Stimulated activated CD8-positive, alpha-beta memory T cell treated with anti-CD3 and anti-CD28 coated beads, Interleukin-7, amount 100 ng/mL, for 48 hours (primary cell): ENCODE measurements at places on chromosomes 16 and 17.

DNA sequence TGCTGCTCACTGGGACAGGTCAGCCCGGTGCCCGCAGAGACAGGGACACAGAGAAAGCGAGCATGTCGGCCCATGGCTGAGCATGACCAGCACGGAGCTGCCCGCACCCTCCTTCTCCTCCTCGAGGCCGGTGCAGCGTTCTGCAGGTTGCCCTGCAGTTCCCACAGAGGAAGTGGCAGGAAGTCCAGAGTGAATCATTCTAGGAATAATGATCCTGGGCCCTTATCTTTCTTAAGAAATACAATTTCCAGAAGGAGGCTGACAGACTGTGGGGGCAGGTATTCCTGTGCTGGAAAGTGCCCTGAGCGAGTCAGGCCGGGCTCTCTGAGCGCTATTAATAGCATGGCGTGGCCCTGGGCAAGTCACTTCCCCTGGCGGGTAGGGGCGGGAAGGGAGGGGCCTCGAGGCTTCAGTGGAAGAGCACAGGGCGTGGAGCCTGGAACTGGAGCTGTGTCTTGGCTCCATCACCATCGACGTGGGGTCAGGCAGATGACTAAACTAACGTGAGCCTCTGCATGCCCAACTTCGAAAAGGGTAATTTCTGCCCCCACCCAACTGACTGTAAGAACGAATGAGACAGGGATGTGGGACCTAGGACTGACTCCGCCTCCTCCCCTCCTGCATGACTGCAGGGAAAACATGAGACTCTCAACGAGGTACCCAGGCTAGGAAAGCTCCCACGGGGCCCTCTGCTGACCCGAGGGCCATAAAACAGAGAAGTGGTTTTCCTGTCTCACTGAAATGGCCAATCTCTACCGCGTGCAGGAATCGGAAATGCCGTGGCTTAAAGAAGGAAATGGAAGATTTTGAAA is 9.8 kb downstream of the TMEM204 start:
- DNase-seq: peak; percentile 79

- DNase-seq: no peak
Observed at GRCh38 chr17:9330611-9331271, 244.9 kb downstream of the STX8 start.

DNA sequence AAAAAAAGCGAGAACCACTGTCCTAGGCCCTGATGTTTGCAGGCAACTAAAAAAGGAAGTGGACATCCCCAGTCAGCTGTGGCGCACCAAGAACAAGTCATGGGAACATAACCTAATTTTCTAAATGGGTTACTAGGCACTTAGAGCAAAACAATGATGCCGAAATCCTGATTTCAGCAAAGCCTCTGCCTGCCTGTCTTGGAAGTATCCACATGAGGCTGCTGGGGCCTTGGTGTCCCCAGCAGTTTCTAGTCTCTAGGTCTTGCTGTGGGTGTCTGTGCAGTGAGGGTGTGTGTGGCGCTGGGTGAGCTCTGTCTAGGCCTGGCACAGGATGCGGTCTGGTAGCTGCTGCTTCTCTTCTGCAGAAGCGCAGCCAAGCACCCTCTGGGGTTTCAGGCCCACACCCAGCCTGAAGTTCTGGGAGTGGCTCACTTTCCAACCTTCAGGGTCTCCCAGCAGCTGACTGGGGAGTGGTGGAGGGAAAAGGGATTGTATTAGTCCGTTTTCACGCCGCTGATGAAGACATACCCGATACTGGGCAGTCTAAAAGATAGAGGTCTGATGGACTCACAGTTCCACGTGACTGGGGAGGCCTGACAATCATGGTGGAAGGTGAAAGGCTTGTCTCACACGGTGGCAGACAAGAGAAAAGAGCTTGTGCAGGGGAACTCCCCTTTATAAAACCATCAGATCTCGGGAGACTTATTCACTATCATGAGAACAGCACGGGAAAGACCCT is 21.1 kb downstream of the STH start:
- peak; percentile 29 for DNase-seq

DNA sequence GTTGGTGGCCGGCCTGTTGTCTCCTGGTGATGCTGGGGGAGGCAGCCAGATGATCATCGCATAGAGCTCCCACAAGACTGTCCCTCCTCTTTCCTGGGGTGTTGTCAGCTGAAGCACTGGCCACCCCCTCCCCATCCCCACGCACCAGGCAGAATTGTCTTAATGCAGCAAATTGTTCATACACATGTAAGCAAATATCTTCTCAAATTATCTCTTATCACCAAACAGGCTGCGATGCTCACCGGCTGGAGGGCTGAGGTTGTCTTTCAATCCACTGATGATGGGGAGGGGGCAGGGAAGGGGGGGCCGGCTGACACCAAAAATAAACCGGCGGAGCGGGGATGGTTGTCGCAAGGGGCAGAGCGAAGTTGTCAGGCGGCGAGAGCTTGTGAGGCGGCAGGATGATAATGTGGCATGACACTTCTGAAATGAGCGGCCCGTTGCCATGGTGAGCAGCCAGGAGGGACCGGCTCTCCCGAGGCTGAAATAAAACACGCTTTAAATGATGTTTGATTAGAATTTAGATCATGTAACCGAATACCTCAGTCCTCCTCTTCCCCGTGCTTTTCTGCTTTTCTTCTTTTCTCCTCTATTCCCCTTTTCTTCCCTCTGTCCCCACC is 59.8 kb downstream of the MRM1 start:
- no peak for DNase-seq

DNA sequence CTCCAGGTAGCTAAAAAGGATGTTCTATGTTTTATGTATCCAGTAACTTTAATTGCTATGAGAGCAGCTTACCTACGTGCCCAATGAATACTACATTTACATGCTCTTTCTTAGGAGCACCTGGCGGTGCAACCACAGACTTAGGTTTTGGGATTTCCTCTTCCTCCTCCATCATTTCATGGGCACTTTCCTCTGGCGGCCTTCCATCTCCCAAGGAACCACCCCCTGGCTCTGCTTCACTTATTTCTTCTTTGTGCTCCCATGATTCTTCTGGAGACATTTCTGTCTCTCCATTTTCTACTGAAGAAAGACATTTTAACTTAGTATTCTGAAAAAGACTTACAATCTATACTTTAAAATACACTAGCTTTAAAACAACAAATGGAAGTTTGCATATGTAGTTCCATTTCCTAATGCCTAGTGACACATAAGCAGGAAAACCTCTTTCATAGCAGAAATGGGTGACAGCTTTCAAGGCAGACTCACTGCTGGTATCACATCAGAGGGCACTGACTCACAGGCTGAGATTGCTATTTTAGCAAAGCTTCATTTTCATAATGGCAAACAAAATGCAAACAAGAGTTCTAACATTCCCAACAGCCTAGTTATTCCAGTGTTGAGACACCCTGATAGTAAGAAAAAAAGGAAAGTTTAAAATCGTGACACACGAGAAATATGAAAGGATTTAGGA is 19.1 kb downstream of the GSPT1 start:
- DNase-seq: no peak

- DNase-seq: no peak
Observed at GRCh38 chr17:13537871-13538643, 63.7 kb downstream of the HS3ST3A1 start.

DNA sequence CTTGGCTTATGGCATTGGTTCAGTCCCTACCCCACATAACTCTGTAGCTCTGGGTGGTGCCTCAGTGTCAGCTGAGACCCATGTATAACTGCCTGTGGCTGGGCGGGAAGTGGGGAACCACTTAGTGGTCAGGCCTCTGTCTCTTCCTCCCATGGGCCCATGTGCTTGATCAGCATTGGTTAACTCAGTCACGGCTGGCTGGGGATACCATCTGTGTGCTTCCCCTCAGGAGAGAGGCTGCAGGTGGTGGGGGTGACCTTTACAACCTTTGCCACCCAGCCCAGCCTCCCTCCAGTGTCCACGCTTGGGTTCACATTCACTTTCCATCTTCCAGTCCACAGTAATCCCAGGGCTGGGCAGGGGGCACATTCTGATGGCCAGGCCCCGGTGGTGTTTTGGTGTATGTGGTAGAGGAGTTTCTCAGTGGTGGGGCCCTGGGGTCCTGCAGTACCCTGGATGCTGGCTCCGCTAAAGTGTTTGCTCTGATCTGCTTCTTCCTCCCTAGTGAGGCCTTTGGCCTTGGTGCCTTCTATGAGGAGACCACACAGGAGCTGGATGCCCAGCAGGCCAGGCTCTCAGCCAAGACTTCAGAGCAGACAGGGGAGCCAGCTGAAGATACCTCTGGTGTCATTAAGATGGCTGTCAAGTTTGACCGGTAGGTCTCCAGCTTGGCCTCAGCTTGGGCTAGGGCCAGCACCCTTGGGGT is 10.2 kb upstream of the NFATC3 start:
- peak; percentile 68 for DNase-seq

- no peak for DNase-seq
Observed at GRCh38 chr16:50841081-50841886, 99.4 kb downstream of the CYLD start.

DNA sequence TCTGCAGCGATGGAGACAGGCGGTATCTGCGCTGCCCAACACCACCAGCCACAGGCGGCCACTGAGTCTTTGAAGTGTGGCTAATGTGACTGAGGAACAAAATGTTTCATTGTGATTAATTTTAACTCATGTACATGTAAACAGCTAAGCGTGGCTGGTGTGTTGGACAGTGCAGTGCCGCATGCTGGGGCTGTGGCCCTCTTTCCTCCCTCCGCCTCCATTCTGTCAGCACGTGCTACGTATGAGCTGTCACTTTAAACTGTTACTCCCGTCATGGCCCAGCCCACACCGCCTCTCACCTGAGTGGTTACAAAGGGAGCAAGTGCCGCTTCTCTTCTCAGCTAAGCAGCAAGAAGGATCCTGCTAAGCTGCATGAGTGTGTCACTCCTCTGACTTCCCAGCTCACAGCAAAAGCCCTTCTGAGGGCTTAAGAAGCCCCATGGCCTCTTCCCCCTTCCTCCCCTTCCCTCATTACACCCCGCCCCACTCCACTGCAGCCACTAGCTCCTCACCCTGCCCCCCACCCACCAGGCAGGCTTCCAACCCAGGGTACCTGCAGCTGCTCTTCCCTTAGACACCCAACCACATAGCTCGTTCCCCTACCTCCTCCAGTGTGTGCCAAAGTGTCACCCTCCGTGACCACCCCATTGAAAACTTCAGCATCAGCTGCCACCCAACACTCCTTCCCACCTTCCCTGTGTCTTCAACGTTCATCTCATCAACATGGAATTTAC is 15.0 kb downstream of the HASPIN start:
- DNase-seq: peak; percentile 75

DNA sequence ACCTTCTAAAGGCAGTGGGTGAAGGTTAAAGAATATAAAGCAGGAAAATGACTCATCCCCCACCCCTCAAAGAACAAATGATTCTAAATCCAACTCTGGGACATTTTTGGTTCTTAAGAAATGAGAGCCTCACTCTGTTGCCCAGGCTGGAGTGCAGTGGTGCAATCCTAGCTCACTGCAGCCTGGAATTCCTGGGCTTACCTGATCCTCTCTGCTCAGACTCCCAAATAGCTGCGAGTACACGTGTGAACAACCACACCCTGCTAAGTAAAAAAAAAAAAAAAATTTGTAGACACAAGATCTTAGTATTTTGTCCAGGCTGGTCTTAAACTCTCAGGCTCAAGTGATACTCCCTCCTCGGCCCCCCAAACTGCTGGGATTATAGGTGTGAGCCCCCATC is 298.8 kb upstream of the MAF start:
- DNase-seq: no peak

- DNase-seq: no peak
Observed at GRCh38 chr16:50838165-50838564, 96.3 kb downstream of the CYLD start.

GRCh38 chr17:527247-527646 is 174.6 kb upstream of the RPH3AL start:
- no peak for DNase-seq

GRCh38 chr17:76275382-76276068 is 10.4 kb downstream of the UBALD2 start:
- DNase-seq: no peak

- DNase-seq: no peak
Observed at GRCh38 chr16:4699046-4699556, 5.7 kb downstream of the NUDT16L1 start.

GRCh38 chr17:57890857-57891232 is 41.0 kb upstream of the MRPS23 start:
- DNase-seq: no peak

DNA sequence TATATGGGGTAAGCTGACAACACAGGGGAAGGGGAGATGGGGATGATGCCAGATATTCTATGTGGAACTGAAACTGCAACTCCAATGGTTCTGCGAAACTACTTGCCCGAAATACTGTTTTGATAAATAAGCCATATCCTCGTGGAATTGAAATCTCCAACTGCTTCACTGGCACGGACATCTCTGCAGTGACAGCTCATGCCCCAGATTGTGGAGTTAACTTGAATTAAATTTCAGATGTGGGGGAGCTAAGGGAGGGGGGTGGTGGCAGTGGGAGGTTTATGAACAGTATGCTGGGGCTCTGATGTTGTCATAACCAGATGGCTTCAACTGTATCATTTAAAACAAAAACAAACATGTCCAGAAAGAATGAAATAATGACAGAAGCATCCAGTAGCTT is 21.8 kb downstream of the NXPH3 start:
- no peak for DNase-seq

GRCh38 chr17:78583091-78583490 is 5.9 kb upstream of the DNAH17 start:
- no peak for DNase-seq
